ENCODE measurements at places on chromosomes 6 and 20. TPM values are rescaled to one million over a fixed set of nuclear protein-coding genes. Genes with fewer than 3 reads are reported as not detected.

Gene HLA-DMB
- total RNA-seq, result 82.9 TPM

Gene CPNE5
- total RNA-seq, result 2.2 TPM

Gene BYSL
- total RNA-seq, result 4.3 TPM

DNA sequence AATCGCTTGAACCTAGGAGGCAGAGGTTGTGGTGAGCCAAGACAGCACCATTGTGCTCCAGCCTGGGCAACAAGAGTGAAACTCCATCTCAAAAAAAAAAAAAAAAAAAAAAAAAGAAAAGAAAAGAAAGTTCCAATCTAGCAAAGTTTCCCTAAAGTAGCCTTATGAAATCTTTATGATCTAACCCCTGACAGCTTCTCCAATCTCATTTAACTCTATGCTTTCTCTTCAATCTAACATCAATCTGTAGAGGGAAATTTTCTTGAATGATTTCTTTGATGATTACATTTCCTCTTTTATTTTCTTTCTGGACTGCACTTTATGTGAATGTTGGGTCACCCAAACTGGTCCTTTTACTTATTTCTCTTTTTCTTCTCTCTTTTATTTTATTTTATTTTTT lies 2.2 kb upstream of the SLC18B1 start:
- no peak for DNase-seq

Gene JAG1
- total RNA-seq, result 67.9 TPM

Gene DUSP15
- total RNA-seq, result 5.4 TPM

DNA sequence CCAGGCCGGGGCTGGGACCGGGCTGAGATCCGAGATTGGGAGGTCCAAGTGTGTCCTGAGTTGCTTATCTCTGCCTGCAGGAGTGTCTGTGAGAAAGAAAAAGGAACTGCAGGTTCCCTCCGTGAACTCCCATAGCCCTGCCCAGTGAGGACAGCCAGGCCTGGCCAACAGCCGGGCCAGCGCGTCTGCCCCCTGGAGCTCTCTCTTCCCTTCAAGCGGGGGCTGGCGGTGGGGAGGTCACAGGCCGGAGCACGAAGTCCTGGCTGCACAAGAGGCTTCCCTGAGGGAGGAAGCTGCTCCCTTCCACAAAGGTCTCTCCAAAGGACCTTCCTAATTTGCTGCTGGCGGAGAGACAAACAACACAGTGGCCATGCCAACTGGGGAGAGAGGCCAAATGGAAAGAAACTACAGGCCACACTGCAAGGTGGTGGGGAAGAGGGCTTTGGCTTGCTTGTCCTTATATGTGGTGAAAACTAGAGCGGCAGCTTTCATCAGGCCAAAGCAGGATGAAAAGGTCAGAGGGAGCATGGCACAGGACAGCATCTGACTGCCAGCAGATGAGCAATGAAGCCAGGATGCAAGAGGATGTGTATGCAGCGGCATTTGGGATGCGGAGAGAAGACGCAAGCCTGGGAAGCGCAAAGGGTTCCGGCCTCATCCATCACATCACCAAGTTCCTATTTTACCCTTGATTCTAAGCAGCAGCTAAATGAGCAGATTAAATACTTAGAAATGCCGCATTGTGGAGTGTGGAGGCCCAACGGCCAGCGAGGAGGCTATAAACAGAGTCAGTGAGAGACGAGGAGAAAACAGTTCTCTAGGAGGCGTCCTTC lies 260.0 kb downstream of the ERMARD start:
- peak; percentile 32 for DNase-seq

DNA sequence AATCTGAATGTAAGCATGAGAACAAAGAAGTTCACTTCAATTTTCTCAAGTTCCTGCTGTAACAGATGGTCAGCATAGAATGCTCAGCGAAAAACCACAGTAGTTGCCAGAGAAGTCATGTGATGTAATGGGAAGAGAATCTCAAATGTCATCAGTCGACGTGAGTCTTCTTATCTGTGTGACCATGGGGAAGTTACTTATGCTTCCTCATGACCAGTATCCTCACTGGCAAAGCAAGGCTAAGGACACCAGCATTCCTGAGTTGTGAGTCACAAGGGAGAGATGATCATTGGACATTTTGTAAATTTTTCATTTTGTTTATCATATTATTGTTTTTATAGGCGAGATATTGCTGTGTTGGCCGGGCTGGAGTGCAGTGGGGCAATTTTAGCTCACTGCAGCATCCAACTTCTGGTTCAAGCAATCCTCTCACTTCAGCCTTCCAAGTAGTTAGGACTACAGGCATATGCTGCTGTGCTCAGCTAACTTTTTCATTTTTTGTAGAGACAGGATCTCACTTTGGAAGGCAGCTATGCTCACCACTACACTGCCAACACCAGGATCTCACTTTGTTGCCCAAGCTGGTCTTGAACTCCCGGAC lies 21.9 kb downstream of the SGK1 start:
- DNase-seq, result no peak

DNA sequence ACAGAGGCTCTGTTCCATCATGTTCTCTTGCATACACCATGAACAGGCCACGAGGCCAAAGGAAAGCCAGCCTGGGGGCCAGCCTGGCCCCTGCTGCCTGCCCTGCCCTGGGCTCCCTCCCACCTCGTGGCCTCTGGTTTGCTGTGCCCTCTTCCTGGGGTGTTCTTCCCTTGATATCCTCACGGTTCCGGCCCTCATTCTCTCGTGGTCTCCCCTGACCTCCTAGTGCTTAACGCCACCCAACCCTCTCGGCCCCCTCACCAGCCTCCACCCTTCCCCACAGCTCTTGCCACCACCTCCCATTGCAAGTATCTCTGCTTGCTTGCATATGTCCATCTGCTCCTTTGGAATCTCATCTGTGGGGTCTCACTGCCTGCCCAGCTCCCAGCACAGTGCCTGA lies 73.0 kb downstream of the GNAS-AS1 start:
- no peak for DNase-seq

Gene ZC3H12D
- 1.4 TPM for total RNA-seq

Gene NINL
- 21.2 TPM for total RNA-seq

GRCh38 chr6:157380458-157380778 lies 572 bp upstream of the ZDHHC14 start:
- DNase-seq, result no peak

GRCh38 chr20:53019464-53019863 lies 47.3 kb downstream of the TSHZ2 start:
- no peak for DNase-seq

GRCh38 chr6:166251655-166252054 lies 56.5 kb downstream of the PRR18 start:
- no peak for DNase-seq
